ENCODE measurements at places on chromosomes 4 and X.
A peak's percentile ranks its signal among the peaks of the same experiment; 100 is the strongest.

GRCh38 chrX:16436348-16437188 is 213.4 kb upstream of the S100G start:
- DNase-seq, result no peak

- peak; percentile 15 for DNase-seq
These were observed 175.9 kb downstream of the AFAP1 start for GRCh38 chr4:7763788-7764187.

DNA sequence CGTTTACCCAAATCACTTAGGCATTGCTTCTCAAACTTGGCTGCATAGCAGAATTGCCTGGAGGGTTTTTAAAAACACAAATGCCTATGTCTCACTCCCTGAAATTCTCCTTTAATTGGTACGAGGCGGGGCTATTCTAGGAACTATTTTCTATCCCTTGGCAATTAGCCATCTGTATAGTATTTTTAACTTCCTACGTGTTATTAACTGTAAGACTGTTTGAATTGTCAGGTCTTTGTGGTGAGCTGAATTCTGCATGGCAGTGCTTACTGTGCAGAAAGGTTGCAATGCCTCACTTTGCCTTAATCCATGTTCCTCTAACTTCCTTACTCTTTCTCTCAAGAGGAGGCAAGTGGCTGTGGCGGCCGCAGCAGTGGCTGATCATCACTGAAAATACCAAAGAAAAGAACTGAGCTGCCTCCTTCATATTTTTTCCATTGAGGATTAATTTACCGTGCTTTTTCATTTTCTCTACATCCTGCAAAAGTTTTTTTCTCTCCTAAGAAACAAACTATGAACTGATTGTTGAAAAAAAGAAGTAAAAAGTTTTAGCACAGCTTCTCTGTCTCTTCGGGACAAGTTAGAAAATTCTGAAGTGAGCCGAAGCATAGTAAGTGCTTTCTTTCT is at the start of gene SHROOM3:
SHROOM3 (plus strand) TSS at position 329 of the 627 bp plus-strand sequence. CDS start 824 bp downstream, outside the sequence.
- no peak for DNase-seq

- DNase-seq, result no peak
These were observed 218.9 kb downstream of the PABPC4L start for GRCh38 chr4:133982533-133983224.

DNA sequence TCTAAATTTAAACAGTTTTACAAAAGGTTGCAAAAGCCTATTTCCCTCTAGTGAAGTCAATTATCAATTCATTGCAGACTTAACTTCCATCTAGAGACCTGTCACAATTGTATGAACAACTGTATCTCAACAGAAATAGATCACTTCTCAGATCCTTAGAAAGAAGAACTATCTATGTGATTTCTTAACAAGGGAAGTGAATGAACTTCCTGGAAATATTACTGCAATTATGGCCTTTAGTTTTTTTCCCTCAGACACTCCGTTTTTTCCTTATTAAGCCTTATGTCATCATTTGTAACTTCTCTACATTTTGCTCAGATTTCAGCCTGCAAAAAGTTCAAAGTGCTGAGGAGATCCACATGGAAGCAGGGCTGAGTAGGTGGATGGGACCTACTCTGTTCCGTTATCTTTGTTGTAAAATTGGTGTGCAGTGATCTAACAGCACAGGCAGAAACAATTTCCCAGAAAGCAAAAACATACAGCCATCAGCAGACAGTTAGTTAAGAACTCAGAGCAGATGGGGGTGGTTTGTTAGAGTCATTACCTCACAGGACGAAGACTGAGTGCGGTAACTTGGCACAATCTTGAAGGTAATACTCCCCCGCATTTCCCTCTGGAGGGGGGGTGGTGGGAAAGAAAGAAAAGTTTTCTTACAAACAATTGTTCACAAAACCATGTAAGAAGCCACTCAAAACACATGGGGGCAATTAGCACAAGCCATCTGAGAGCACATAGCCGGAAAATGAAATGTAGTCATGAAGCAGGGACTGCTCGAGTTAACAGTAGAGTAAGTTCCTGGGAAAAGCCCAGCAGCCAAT is 112.3 kb downstream of the NYX start:
- peak; percentile 77 for DNase-seq

DNA sequence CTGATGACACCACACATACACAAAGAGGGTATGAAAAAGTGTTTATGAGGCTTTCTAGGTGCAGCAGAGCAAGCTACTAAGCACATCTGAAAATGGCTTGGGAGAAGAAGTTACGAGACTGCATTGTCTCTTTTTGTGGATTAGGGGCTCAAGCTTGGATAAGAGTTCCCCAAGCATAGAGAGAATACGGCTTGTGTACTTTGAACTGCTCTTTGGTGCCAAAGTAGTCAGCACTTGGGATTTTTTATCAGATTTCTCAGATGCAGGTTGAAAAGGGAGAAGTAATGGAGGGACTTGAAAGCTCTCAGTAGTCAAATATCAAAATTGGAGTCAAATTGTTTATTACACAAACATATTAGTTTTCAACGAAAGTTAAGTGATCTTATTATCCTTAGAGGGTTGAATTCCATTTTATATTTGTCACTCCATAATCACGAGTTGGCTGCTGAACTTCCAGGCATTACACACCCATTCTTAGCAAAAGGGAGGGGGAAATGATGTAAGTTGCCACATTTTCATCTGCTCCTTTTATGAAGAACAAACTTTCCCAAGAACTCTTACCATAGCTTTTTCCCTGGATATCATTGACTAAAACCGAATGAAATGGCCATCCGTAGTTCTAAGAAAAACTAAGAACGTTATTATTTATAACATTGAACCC is 1904.9 kb downstream of the PCDH7 start:
- no peak for DNase-seq

- no peak for DNase-seq
These were observed 702.3 kb downstream of the TRIML1 start for GRCh38 chr4:188841523-188841922.

- DNase-seq, result no peak
These were observed 566 bp upstream of the LIMCH1 start for GRCh38 chr4:41537292-41537890.

DNA sequence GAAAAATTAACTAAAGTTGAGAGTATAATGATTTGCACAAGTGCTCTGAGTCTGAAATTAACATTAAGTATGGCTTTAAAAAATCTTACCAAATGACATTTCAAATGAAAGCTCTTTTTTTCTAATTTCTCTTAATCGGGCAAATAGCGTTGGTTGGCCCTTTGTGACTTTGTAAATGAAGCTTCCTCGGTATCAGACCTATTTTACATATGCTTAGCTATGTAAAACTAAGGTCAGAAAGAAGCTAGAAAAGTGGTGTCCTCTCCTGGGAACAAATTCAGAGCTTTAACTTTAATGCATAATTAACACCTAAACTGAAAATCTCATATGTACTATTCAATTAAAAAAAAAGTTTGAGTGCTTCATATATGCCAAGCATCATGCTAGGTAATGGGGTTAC is 62.7 kb downstream of the N4BP2 start:
- no peak for DNase-seq

DNA sequence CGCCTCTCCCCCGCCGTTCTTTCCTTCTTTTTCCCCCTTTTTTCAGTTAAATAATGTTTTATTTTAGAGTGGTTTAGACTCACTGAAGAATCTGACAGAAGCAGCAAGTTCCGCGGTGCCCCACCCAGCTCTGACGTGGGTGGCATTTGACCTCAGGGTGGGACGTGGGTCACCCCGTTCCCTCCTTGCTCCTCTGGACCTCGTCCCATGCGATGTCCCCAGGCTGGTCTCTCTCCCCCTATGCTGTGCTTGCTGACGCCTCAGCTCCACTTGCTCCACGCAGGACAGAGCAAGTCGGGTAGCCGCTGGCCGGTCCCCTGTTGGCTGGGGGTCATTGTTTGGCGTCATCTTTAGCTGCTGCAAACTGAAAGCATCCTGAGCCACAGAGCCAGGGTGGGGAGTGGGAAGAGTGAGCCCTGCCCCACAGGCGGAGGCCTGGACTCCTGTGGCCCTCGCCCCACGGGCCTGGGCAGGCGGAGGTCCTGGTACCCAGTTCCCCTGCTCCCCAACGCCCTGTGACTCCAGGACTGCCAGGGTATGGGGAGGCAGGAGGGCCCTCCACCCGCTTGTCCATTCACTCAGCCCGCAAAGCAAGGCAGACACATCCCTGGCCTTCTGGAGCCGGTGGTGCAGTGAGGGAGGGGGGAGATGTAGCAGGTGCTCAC is 30.8 kb downstream of the TRMT44 start:
- no peak for DNase-seq

- DNase-seq, result no peak
These were observed 79.5 kb upstream of the FAM9C start for GRCh38 chrX:13123857-13124345.

DNA sequence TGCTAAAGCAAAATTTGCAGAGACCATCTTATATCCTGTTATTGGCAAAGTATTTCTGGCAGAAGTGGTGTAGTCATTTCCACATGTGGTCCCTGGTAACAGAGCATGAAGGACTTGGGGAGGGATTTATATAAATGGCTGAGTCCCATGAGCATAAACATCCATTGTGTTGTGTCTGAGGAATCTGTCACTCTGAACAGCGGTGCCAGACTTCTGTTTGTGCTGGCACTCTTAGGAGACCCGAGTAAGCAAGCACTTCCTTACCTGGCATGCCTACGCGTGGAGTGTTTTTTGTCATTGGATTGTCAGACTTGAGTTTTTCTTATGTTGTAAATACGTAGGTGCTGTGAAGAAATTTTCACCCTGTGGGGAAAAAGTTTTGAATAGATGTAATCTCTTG is 285.9 kb downstream of the ARHGAP10 start:
- no peak for DNase-seq

GRCh38 chrX:52271206-52271605 is 86.5 kb downstream of the MAGED4 start:
- no peak for DNase-seq

- DNase-seq, result peak; percentile 81
These were observed 169.8 kb downstream of the BTC start for GRCh38 chr4:74624351-74625151.

DNA sequence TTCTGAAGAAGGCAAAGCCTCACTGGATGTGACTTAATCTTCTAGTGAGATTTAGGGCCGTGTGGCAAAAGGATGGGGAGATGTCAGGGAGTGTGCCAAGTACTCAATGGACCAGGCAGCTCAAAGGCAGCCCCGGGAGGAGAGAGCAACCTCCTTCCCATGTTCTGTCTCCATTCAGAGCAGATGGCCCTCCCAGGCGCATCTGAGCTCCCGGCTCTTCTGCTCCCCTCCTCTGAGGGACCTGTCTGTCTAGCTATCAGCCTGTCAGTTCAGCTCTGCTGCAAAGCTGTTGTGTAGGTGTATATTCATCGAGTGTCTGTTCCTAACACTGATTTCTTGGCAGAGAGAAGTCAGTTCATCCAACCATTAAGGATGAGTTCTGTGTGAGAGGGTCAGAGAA is 10.9 kb upstream of the PORCN start:
- no peak for DNase-seq

DNA sequence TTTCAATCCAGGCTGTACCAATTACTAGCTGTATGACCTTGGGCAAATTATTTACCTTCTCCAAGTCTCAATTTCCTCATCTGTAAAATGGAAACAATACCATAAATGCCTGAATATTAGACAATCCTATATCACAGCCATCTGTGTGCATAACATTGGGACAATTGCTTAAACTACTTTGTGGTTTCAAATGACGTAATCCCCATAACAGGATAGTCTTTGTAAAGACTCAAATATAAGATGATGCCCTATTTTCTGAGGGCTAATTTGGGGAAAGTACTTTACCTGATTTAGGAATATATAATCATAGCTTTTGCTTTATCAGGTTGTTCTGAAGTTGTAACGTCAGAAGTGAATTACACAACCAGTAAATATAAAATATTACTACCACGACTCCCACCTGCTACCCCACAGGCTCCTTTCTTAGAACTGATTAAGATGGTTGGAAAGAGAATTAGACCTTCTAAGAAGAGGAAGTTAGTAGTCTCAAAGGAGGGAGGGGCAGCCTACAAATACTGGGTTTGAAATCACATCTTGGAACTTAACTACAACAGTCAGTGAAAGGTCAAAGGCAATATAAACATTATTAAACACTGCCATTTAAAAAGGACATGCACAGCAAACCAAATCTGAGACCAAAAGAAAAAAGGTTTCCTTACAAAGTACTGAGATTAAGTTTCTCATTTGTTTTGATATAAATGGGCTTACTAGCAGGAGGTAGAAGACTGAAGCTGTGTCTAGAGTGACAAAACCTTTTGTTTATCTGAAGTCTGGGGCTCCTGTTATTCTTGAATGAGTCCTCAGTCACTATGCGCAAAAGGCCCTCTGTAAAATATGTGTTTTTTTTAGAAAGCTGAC is 215.0 kb downstream of the SCFD2 start:
- DNase-seq, result no peak

- DNase-seq, result no peak
These were observed 28.7 kb downstream of the DIAPH2 start for GRCh38 chrX:96713303-96713702.

DNA sequence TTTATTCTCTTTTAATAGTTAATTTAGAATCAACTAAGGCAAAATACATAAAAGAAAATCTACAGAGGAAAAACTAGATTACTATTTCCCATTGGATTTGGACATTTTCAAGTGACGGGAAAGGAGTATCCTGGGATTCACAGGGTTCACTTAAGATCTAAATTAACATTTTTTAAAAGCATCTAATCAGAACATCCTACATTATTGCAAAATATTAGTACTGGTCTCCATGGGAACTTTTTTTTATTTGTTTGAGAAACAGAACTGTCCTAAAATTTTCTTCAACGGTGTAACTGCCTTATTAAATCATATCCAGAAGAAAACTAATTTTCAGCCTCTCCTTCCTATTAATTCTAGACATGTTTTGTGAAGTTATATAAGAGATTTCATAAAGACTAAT is 69.7 kb downstream of the METTL14 start:
- no peak for DNase-seq
